ENCODE measurements at places on chromosomes 5 and 9.

GRCh38 chr5:156188016-156188415 lies 138.9 kb upstream of the SGCD start:
- no peak for DNase-seq

DNA sequence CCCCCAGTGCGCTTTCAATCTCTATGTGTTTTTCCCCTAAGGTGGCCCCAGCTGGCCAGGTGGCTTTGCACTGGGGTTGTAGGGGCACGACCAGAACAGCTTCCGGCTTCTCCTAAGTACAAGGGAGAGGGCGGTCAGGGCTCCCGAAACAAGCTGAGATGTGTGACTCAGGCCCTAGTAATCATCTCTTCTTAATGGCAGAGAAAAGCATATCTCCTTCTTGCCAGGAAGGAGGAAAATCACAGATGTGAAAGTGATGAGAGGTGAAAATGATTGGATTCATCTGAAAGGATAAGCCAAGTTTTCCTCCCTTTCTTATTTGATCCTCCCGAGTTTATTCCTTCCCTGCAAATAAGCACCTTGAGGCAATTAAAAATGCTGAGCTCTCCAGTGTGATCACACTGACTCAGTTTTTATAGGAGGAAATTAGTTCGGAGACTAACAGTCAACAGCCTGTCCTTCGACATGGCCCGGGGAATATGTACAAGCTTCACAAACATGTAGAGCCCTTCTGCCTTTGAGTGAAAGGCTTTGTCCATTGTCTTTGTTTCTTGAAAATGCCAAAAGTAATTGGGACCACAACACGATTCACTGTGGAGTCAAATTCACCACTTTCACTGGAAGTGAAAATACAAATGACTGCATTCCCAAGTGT lies 514.8 kb downstream of the PSAT1 start:
- DNase-seq: no peak

- no peak for DNase-seq
Observed at GRCh38 chr5:160312134-160312959, at the start of gene CCNJL. TSS of gene CCNJL (minus strand) at chr5:160312564. CDS start at chr5:160311923, 641 bp downstream.

- no peak for DNase-seq
Observed at GRCh38 chr9:85172001-85172978, 502.8 kb downstream of the NTRK2 start.

DNA sequence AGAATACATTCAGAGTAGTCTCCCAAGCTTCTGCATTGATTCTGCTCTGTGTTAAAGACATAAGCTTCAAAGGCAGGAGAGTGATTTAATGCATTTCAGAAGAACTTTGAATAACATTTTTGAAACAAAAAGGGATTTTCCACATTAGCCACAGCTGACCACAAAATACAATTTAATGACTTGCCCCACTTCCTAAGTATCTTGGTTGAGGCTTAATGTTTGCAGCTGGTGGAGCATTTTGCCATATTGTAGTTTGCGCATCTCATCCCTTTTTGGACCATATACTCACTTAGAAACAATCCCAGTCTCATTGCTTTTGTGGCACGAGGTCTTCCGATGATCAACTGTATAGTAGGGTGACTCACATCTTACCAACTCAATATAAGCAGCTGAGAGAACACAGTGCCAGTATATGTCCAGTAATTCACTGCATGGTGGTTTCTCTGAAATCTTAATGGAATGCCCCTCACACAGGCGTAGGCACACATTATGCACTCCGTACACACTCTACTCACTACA lies 455.8 kb upstream of the PTGER4 start:
- DNase-seq: peak; percentile 93

DNA sequence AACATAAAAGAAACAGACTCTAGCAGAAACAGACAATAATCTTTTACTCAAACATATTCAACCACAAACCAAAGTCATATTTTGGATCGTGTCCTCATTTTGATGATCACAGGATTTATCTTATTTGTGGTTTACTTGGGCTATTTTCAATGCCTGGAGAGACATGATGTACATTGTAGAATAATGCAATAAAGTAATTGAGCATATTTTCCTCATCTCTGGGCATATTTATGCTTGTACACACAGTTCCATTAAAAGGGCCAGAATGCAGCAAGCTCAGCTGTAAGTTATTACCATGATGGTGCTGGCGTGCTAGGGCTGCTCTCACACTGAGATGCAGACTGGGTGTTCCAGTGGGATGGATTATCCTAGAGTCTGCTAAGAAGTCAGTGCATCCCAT lies 456.7 kb downstream of the TLE4 start:
- DNase-seq: no peak

- no peak for DNase-seq
Observed at GRCh38 chr5:72465066-72465465, 42.1 kb downstream of the ZNF366 start.

DNA sequence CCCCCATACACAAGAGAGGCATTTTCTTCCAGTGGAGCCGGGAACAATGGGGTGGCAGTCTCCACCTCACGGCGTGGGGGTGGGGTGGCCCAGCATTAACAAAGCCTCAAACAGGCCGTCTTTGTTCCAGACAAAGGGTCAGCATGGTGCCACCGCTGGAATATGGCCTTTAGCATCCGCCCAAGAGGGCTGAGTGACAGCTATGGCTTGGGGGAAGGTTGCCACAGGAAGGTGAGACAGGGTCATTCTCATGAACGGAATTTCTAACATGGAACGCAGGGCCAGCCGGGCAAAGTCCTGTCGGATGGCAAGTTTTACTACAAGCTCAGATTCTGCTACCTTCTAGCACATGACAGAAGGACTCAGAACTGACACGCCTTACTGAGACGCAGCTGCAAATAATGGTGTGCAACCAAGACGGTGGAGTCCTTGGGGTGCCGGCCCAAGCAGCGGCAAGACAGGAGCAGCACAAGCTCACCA lies 64.0 kb downstream of the OTULIN start:
- DNase-seq: no peak

DNA sequence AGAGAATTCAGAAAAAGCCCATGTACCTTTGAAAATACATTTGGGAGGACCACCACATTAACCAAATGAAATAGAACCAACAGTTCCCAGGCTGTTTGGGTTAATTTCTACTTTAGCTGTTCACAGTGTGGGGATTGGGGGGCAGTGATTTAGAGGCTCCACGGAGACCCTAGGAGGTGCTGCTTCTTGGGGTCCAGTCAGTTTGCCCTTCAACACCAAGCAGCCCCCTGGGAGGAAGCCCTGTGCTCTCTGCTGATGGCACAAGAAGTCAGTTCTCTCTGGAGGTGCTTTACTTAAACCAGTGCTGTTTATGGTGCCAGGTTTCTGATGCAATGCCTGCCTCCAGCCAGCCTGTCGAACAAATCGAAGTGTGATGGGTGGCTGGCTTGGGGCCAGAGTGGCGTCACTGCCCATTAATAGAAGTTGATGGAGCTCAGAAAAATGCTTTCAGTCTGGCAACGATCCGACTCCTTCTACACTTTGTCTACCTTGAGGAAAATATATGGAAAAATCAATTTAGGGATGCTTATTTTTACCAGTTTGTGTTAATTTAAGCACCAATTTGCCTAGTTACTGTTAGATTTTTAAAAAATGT lies 134.0 kb downstream of the SNX18 start:
- no peak for DNase-seq

All from activated CD4-positive, alpha-beta T cell treated with anti-CD3 and anti-CD28 coated beads, Interleukin-2, Interleukin-4, amounts not matched to agents 100 ng/mL and 50 ng/mL, durations not matched to agents 16 hours and 8 hours (primary cell).